Astrocyte of the spinal cord (primary cell): ENCODE measurements at places on chromosomes 5 and 9.

DNA sequence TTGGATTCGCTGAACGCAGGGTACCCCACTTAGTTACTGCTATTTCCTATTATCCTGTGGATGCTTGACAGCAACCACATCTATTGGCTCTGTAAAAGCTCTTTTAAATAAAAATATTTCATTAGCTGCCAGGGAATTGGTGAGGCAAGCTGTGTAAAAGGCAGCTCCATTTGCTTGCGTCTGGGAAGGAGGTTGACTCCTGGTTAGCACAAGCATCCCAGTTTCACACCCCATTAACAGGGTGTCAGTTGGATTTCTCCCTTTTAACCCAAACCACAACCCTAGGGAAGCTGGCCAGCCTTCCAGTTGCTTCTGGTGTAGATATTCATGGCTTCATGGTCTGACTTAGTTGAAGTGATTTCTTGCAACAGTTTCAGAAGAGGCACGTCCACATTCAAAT, 151.0 kb downstream of the GPBP1 start:
- no peak for DNase-seq

GRCh38 chr5:143569213-143569701, 165.8 kb upstream of the NR3C1 start:
- DNase-seq: peak; percentile 81

DNA sequence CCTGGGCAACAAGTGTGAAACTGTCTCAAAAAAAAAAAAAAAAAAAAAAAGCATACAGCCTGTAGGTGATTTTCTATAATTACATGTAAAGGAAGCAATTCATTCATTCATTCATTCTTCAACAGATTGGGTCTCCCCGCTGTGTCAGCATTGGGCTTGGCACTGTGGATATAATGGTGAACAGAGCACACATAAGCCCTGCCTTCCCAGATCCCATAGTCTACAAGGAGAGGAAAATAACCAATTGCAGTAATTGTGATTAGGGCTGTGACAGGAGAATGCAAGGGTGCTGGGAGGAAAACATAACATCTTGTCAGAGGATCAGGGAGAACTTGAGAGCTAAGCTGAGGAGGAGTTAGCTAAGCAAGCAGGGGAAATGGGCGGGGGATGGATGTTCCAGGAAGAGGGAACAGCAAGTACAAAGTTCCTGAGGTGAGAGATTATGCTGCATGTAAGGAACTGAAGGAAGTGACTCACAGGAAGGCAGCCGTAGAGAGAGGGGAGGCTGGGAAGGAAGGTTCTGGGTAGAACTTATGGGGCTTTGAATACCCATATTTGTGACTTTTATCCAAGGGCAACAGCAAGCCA, 24.0 kb upstream of the KLF9 start:
- peak; percentile 86 for DNase-seq

- no peak for DNase-seq
Measured at GRCh38 chr5:74736759-74737158, 30.2 kb downstream of the GFM2 start.

- DNase-seq: no peak
Measured at GRCh38 chr9:90499761-90500160, 142.9 kb downstream of the DIRAS2 start.

GRCh38 chr5:102924963-102925362, 169.9 kb downstream of the PAM start:
- no peak for DNase-seq

DNA sequence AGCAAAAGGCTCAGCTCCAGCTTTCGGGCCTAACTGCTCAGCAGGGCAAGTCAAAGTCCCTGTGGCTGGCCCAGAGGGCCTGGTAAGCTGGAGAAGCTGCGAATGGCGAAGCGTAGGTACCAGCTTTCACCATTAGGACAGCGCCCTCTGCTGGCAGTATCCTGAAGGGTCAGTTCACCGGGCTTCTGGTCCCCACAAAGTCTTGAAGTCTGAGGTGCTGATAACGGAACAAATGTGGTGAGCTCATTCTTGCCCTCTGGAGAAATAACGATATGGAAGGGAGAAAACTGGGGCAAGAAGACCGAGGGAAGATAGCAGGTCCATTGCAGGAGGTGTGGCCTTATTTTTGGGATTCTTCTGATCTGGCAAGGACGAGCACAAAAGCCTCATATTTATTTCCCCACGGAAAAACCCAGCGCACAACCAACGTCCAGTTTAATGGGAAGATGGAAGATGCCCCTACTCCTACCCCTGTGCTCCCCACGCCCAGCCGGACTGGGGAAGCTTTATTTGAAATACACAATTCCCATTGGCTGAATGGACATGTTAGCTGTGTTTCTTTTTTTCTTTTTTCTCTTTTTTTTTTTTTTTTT, 7.2 kb downstream of the SOWAHA start:
- peak; percentile 91 for DNase-seq

DNA sequence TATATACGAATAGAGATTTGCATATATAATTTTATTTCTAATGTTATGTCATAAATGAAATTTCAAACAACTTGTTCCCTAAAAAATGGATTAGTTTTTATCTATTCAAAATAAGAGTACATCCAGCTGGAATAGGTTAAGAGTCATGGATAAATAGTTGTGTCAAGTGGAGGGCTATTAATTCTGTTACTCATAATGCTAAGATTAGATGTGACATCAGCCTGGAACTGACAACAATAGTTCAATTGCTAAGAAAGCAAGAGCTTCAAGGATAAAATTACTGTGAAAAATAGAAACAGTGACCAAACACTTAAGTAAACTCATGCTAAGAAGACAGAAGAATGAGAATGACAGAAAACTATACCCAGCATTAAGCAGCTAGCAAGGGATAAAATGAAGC, 92.2 kb upstream of the CDH9 start:
- DNase-seq: peak; percentile 41

DNA sequence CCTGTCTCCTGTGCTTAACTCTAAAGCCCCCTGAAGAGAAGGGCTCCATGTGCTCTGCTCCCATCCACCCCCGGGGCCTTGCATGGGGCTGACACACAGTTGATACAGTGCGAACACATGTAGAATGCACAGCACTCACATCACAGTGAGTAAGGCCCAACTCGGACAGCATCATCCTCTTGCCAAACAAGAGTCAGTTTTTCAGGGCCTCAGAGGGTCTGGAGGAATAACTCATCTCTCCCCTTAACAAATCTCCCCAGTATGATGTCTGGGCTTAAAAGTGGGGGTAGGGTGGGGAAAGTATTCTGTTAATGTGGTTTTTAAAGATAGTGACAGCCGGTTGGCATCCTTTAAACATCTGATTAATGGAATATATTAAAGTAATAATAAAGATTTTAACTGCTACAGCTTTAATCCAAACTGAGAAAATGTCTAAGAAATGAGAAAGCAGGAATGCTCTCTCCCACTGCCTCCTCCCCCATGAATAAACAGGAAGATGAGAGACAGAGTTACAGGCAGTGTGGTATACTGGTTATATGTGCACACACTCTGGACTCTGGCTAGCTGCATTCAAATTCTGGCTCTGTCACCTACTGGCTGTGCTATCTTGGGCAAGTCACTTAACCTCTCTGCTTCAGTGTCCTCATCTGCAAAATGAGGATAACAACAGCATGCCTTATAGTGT, 22.5 kb downstream of the APBA1 start:
- DNase-seq: peak; percentile 16

GRCh38 chr5:170508036-170508435, 4.2 kb downstream of the KCNIP1 start:
- no peak for DNase-seq

GRCh38 chr5:122091936-122092600, 14.0 kb upstream of the LOX start:
- peak; percentile 78 for DNase-seq

DNA sequence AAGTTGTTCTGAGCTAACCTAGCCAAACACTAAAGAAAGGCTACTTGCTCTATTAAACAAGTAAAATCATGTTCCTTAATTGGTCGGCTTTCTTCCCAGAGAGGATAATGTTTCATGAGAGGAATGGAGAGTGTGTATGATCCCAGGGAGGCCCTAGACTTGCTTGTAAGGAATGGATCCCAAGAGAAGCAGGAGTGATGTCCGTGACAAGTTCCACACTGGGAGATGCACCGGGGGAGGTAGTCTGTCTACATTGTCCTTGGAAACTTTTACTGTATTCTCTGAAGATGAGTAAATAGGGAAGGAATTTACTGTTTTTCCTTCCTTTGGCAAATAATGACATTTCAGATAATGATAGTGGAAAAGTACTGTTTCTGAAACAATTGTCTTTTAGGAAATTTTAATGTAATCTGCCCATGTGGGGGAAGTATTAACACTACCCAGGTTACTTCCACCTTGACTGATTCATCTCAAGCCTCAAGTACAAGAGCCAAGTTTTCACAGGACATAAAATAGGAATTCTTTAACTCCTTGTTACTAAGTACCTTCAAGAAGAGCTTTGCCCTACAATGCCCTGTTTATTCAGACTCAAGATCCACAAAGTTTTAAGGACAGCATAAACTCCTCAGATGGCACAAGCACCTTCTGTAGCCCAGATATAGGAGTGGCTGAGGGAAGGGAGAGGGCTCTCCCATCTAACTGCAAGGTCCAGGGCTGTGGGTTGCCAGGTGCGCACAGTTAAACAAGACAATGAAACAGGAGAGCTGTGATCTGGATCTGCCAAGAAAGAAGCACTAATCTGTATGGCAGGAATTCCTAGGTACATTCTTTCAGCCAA, 152.1 kb downstream of the GNA14 start:
- DNase-seq: peak; percentile 77

GRCh38 chr5:148403344-148403743, 19.6 kb downstream of the FBXO38 start:
- no peak for DNase-seq

- DNase-seq: no peak
Measured at GRCh38 chr9:3214741-3215140, 311.1 kb downstream of the RFX3 start.

DNA sequence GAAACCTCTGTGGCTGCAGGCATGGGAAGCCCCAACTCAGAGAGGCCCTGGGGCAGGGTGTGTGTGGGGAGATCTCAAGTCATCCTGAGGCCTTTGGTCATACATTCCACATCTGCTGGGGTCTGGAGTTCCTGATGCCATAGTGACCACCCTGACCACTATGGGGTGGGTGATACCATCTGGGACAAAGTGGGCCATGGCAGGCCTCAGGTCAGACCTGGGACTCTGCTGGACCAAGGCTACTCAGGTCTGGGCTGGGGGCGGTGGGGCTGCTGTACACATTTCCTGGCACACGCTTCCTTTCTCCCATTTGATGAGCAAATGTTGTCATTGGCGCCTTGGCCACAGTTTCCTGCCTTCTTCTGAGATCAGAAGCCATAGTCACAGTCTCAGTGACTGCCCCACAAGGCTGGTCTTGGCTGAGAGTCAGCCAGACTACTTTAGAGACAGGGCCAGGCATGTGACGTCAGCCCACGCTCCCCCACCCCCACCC, 15.1 kb upstream of the ACSL6 start:
- DNase-seq: no peak

DNA sequence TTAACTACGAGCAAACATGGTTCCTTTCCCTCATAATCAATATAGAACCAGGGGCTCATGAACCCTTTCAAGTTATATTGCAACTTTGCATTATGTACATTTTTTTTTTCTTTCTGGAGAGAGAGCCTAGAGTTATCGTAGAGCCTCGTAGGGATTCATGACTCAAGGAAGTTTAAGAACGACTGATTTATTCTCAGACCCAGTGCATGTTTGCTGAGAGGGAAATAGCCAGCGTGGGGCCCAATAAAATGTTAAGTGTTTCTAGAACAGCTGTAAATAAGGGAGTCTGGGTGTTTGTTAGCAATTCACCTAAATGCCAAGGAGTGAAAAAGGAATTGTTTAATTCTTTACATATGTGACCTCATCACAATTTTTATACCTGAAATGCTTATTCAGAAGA, 119.0 kb upstream of the KLF9 start:
- DNase-seq: no peak

- no peak for DNase-seq
Measured at GRCh38 chr5:179267671-179268083, 77.6 kb downstream of the ADAMTS2 start.

- no peak for DNase-seq
Measured at GRCh38 chr9:111484572-111484894, 350 bp upstream of the ECPAS start.

DNA sequence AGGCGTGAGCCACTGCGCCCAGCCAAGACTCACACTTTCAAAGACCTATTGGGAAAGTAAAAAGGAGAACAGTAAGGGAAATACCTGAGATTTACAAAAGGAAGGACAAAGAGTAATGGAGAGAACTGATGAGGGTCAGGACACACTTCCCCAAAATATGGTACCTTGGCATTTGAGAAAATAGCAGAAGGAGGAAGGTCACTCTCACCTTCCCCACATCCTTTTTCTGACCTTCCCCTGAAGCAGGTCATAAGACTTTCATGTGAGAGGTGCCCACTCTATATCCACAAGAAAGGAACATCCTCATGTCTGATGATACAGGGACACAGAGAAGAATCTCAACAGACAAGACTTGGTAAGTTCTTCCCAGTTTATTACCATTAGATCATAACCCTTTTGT, 272.8 kb downstream of the FBXL17 start:
- no peak for DNase-seq

GRCh38 chr5:60651872-60652620, 47.9 kb downstream of the DEPDC1B start:
- peak; percentile 82 for DNase-seq

DNA sequence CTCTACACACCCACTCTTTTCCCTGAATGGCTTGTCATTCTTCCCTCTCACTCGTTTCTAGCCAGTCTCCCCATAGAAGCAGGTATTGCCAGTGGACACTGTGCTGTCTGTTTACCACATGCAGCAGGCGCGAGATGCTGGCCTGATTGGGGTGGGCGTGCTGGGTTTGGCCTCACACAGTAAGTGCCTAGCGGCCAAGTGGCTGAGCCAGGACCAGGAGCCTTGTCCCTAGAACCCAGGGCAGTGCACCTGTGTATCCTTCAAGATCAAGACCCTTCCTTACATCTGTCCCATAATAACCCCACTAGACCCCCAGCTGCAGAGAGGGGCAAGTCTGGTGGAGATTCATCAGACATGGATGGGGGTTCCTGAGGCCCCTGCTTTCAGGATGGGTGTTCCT, 112.8 kb upstream of the IRX4 start:
- no peak for DNase-seq

- peak; percentile 53 for DNase-seq
Measured at GRCh38 chr9:13485068-13485596, 205.6 kb upstream of the MPDZ start.

DNA sequence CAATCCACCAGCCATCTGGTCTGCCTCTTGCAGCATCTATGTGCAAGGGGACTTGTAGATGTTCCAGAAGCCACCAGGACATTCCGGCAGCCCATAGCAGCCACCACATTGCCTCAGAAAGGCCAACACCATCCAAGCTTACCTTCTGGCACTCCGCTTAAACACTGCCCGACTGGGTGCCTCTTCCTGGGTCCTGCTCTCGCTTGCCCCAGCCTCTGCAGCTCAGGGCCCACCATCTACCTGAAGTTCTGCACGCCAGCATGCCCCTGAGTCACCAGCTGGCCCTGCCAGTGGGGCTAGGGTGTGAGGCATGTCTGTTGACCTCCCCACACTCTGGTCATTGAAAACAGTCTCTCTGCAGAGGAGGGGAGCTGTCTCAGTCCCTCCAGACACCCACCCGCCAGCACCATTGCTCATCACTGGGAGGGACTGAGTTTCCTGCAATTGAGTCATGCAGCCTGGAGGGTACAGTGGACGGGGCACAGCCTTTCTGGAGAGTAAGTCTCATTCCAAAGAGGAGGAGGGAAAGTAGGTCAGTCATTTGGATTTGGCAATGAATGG, 16.9 kb upstream of the COL5A1 start:
- peak; percentile 86 for DNase-seq

GRCh38 chr9:36045610-36046009, 8.9 kb downstream of the RECK start:
- no peak for DNase-seq

- no peak for DNase-seq
Measured at GRCh38 chr5:137282216-137282615, 216.9 kb downstream of the SPOCK1 start.
